ENCODE measurements at places on chromosomes 11 and 22.

GRCh38 chr11:75802913-75803820 lies 11.8 kb upstream of the UVRAG start:
- DNase-seq = peak; percentile 85

DNA sequence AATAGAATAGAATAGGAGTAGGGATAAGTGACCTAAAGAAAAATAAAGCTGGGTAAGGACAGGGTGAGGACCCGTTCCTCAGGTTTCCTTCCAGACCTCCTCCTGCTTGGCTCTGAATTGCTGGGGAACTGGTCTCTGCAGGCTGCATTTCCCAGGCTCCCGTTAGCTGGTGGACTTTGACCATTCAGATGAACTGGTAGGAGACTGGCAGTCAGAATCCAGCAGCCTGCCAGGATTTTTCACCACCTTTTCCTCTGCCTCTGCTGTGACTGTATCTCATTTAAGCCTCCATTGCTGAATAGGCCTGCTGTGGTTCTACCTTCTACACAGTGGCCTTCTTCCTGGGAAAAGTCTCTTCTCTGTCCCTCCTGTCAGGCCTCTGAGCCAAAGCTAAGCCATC lies 24.6 kb upstream of the SMPD1 start:
- DNase-seq = no peak

GRCh38 chr22:48450188-48450825 lies 1377.4 kb downstream of the BRD1 start:
- DNase-seq = no peak

DNA sequence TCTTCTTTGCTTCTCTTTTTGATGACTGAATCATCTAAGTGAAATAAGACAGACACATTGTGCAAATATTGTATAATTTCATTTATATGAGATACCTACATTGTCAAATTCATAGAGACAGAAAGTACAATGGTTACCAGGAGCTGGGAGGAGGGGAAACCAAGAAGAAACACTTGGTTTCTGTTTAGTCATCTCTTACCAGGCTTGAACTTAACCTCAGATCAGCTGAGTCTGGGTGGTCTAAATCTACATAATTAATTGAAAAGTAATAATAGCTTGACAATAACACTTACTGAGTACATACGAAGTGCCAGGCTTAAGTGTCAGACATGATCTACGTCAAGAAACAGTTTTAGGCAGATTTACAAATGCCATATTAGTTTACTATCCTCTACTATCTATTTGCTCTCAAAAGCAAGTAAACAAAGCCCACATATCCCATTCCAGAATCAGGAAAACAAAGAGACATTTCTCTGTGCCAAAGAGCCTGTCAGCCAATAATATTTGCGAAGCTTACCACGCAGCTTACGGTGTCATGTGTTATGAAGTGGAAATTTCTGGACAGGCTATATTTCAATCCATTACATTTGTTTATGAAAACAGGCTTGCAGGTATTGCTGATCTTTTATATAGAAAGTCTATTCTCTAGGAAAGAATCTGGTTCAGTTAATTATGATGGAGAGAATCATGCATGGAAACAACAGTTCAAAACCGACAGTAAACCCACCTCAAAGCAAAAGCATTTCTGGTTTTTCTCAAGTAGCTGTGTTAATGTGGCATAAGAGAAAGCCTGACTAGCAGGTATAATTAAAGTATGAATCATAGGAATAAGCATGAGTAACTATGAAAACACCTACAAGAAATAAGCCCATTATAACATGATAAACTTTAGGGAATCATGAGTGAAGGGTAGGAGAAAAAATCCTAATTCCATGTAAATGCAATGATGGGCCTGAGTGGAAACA lies 2.7 kb upstream of the ARHGAP42 start:
- no peak for DNase-seq

Measured in stimulated activated CD8-positive, alpha-beta memory T cell treated with anti-CD3 and anti-CD28 coated beads, Interleukin-4, amount 100 ng/mL, for 48 hours (primary cell).